ENCODE measurements at places on chromosomes 5 and 9.

DNA sequence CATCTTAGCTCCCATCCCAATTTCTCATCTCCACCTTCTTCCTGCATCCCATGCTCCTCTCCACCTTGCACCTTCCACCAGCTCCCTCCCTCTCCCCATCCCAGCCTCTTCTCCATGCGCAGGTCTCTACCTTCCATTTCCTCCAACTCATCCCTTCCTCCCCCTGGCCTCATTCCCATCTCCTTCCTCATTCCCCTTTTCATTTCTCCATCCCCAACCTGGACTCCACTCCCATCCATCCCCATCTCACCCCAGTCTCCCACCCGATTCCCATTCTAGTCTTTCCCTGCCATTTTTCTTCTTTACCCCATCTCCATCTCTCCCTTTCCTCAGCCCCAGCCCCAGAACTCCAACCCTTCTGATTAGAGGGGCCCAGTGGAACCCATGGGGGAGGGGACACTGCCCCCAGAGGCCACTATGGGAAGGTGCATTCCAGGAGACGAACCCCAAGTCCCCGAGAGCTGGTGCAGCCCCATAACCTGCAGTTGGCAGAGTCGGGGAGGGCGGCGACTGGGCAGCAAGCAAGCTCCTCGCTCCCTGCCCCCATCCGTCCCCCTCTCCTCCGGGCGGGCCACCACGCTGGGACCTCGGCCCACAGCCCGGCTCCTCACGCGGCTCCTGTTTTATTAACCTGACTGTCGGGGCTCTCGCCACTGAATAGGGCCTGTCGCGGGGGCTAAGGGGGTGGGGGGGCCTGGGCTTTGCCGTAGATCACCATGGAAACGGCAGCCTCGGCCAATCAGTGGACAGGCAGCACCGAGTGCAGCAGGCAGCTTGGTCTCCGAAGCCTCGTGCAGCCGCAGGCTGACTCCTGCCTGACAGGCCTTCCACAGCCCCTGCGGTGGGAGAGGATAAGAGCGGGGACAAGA, 66.7 kb downstream of the PCDH1 start:
- H3K36me3 ChIP-seq, result no peaks in the 10 kb centered on the region
- no peak overlapping the region for H3K4me3 ChIP-seq
- no peak overlapping the region for H3K27ac ChIP-seq
- H3K27me3 ChIP-seq, result peaks cover 70% of the 10 kb centered on the region
- peak; percentile 6 for DNase-seq
- peaks cover 4% of the 10 kb centered on the region for H3K4me1 ChIP-seq

DNA sequence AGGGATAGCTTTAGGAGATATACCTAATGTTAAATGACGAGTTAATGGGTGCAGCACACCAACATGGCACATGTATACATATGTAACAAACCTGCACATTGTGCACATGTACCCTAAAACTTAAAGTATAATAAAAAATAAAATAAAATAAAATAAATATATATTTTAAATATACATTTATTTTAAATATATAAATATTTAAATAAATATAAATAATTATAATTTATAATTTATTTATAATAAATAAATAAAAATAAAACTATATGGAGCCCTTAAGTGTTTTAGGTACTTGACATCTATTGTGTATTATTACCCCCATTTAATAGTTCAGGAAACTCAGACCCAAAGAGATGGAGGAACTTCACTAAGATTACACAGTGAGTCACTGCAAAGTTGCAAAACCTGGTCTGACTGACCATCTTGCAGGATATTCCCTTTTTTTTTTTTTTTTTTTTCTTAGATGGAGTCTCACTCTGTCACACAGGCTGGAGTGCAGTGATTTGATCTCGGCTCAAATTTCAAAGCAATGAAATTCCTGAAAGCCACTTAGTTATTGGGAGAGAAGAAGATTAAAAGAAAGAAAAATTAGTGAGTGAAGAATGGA, 5.8 kb upstream of the C5orf52 start:
- DNase-seq, result no peak
- H3K36me3 ChIP-seq, result no peaks in the 10 kb centered on the region
- no peak overlapping the region for H3K27ac ChIP-seq
- no peak overlapping the region for H3K4me3 ChIP-seq

DNA sequence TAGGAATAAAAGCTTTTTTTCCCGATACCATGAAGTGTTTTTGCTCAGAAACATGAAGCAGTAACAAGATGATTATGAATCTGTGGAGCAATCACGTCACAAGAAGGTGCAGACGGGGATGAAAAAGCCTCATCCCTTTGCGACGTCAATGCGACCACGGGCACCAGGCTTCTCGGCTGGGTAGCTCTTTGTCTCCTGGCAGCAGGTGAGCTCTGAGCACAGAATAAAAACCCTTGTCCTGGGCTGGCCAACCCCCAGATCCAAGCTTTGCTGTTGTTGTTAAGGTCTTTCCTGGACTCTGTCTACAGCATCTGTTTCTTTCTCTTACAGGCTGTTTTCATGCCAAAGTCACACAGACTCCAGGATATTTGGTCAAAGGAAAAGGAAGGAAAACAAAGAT, 113.8 kb downstream of the ANKRD18B start:
- peaks cover 79% of the 10 kb centered on the region for H3K27me3 ChIP-seq
- H3K27ac ChIP-seq, result no peak overlapping the region
- no peaks in the 10 kb centered on the region for H3K4me1 ChIP-seq

DNA sequence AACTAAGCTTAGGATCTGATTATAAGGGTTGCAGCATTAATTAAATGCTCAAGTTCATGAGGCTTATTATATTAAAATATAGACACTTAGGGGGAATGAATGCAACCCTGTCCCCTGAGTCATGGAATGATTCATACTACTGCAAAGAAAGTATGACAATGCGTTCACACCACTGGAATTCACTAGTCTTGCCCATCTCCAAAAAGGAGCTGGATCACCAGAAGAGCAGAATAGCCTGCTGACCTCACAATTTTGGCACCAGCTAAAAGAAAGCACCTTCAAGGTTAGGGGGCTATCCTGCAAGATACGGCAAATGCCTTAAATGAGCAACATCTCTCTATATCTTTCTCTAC, 32.0 kb upstream of the TMED7 start:
- H3K27ac ChIP-seq, result no peak overlapping the region

DNA sequence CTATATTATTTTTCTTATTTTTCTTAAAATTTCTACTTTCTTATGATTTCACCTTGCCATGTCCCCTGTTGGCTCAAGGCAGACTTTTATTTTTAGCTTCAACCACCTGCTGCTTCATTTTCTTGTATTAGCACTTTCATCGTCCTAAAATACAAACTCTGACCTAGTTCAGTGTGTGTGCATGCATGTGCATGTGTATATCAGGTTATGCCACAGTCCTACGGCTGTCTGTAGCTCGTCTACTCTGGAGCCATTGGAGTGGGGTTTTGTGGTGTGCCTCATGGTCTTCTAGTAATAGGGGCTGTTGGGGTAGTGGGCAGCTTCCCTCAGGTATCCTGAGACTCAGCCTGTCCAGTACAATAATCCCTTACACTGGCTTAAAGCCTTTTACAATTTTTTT, 13.4 kb upstream of the SPINK1 start:
- no peaks in the 10 kb centered on the region for H3K36me3 ChIP-seq
- H3K27ac ChIP-seq, result no peak overlapping the region
- no peaks in the 10 kb centered on the region for H3K4me1 ChIP-seq
- H3K4me3 ChIP-seq, result no peak overlapping the region
- peaks cover 10% of the 10 kb centered on the region for H3K27me3 ChIP-seq
- DNase-seq, result no peak

DNA sequence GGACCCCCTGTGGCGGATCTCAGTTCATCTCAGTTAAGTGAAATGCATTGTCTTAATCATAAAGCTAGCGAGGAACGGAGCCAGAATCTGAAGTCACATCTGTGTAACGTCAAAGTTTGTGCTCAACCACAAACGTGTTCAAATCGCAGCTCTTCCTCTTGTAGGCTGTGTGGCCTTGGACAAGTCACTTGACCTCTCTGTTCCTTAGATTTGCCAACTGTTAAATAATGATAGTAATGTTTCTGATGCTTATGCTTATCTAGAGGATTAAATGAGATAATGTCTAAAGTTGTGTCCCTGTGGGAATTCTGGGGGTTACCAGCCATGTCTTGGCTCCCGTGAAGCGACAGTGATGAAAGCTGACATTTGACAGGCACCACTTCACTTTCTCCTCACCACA, 69.2 kb upstream of the NEURL1B start:
- no peak overlapping the region for H3K27ac ChIP-seq
- no peaks in the 10 kb centered on the region for H3K4me1 ChIP-seq
- H3K4me3 ChIP-seq, result no peak overlapping the region
- H3K36me3 ChIP-seq, result no peaks in the 10 kb centered on the region
- DNase-seq, result no peak

GRCh38 chr9:105116052-105116868, 128.2 kb upstream of the SLC44A1 start:
- no peaks in the 10 kb centered on the region for H3K36me3 ChIP-seq
- no peak for DNase-seq
- no peak overlapping the region for H3K27ac ChIP-seq

DNA sequence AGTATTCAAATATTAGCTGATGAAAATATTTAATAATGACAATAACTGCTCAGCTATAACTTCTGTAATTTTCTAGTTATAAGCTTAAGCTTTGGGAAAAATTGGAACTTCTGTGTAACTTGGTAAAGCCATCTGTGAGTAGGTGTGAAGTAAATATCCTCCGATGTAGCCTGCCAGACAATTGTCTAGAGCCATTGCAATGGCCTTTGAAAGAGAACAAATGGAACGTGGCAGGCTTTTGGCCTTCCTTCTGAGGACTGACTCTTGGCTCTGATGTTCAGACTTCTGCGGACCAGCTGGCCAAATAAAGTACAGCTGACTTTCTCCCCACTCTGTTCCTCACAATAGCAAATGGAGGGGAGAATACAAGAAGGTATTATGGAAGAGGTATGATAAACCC, 203.4 kb upstream of the NMUR2 start:
- H3K27me3 ChIP-seq, result no peaks in the 10 kb centered on the region
- no peaks in the 10 kb centered on the region for H3K4me1 ChIP-seq
- H3K27ac ChIP-seq, result no peak overlapping the region
- DNase-seq, result no peak
- H3K4me3 ChIP-seq, result no peak overlapping the region

DNA sequence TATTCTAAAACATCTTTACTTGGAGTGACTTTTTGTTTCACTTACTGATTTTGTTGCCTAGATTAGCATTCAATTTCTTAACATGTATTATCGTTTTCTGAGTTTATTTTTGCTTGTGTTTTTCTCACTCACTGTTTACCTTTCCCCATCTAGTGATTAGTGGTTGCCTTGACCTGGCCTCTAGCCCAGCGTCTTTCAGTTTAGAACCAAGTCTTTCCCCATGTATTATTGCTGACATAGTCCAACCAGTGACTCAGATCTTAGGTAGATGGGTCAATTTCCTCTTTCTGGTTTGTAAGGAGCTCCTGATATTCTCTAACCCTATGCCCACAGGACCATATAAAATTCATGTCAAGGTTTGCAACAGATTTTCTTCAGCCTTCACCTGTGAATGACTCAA, 135.5 kb downstream of the PRR16 start:
- no peak for DNase-seq
- H3K4me3 ChIP-seq, result no peak overlapping the region
- no peaks in the 10 kb centered on the region for H3K4me1 ChIP-seq
- H3K36me3 ChIP-seq, result no peaks in the 10 kb centered on the region

- H3K36me3 ChIP-seq, result no peaks in the 10 kb centered on the region
- no peak overlapping the region for H3K27ac ChIP-seq
- H3K27me3 ChIP-seq, result no peaks in the 10 kb centered on the region
- H3K4me3 ChIP-seq, result no peak overlapping the region
- H3K4me1 ChIP-seq, result no peaks in the 10 kb centered on the region
Observed at GRCh38 chr5:56190497-56190896, 42.6 kb downstream of the ANKRD55 start.

DNA sequence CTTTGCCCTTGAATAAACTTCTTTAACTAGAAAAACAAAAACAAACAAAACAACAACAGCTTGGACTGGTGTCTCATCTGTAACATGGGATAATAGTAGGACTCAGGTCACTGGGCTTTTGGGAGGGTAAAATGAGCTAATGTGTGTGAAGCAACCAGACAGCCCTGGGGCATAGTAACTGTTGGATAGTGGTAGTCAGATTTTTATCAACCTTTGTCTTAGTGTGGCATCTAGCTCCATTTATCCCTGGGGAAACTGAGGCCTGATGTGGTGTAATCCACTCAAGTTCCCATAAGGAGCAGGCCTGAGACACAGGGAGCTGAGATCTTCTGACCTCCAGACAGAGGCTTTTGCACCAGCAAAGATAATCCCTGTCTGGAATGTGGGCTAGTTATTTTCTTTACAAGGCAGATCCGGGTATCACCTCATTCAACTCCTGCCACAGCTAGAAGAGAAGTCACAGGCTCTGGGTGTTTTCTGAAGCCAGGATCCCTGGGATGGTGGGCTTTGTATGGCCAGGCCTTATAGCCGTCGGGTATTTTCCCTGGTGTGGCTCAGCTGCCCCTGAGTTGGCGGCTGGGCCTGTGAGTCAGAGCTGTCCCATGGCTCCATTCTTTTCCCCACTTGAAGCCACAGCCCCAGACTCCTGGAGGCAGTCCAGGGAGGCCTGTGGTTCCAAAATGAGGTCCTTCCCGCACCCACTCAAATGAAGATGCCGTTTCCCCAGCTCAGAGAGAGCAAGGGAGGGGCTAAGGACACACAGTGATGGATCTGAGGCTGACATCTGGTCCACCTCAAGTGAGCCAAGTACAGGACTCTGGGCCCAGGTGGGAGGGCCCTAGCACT, 26.1 kb upstream of the CSF1R start:
- no peaks in the 10 kb centered on the region for H3K4me1 ChIP-seq
- DNase-seq, result no peak
- no peaks in the 10 kb centered on the region for H3K36me3 ChIP-seq
- H3K27me3 ChIP-seq, result no peaks in the 10 kb centered on the region
- H3K27ac ChIP-seq, result no peak overlapping the region

DNA sequence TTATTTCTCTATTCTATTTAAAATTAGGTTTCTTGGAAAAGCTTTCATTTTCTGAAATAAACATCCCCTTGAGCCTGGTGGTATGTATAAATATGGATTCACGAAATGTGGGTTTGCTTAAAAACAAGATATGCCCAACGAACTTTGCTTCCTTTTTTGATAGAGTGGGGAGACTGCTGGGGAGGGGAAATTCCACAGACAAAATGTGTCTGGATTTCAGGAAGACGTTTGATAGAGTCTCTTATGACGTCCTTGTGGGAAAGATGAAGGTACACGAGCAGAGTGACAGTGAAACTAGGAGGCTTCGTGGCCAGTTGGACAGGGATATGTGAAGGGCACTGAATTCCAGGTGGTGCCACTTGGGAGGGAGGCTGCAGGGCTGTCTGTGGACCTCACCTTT, 84.5 kb upstream of the RPS23 start:
- DNase-seq, result no peak
- no peaks in the 10 kb centered on the region for H3K4me1 ChIP-seq
- no peak overlapping the region for H3K27ac ChIP-seq
- H3K27me3 ChIP-seq, result peaks cover 7% of the 10 kb centered on the region
- H3K36me3 ChIP-seq, result no peaks in the 10 kb centered on the region

GRCh38 chr9:131744171-131744719, 4.4 kb upstream of the RAPGEF1 start:
- peak overlapping the region; percentile 95 for H3K27ac ChIP-seq
- H3K4me3 ChIP-seq, result no peak overlapping the region
- DNase-seq, result no peak
- H3K27me3 ChIP-seq, result no peaks in the 10 kb centered on the region

Measured in naive B cell (primary cell).